IMR-90 (cell line): ENCODE measurements at places on chromosomes 7 and 10. TPM values are rescaled to one million over a fixed set of nuclear protein-coding genes. Genes with fewer than 3 reads are reported as not detected.

Gene DNAH11
- total RNA-seq: under 0.01 TPM in 1 of 2 replicates, not detected in the other

Gene PON1
- total RNA-seq: not detected in 2 replicates

Gene PCGF5
- 18.1 and 31.9 TPM in 2 replicates for total RNA-seq

Gene DYNC1I1
- total RNA-seq: under 0.01 TPM in 1 of 2 replicates, not detected in the other

- H3K27me3 ChIP-seq: no peaks in the 10 kb centered on the region
- H3K4me1 ChIP-seq: peaks cover 12% of the 10 kb centered on the region
- DNase-seq: no peak
Measured at GRCh38 chr10:46240684-46241565, 45.9 kb upstream of the ANTXRL start.

- H3K27me3 ChIP-seq: no peaks in the 10 kb centered on the region
- H3K4me3 ChIP-seq: no peak overlapping the region
- no peak overlapping the region for H3K27ac ChIP-seq
- peaks cover 2% of the 10 kb centered on the region for H3K36me3 ChIP-seq
Measured at GRCh38 chr7:121126801-121127534, 138.5 kb downstream of the CPED1 start.

- H3K4me3 ChIP-seq: no peak overlapping the region
- peaks cover 7% of the 10 kb centered on the region; the same call in 1 of the 2 replicates for H3K4me1 ChIP-seq
- H3K36me3 ChIP-seq: no peaks in the 10 kb centered on the region
- peaks cover 8% of the 10 kb centered on the region for H3K27me3 ChIP-seq
- DNase-seq: no peak
Measured at GRCh38 chr7:81926-82756, 110.2 kb upstream of the FAM20C start.

DNA sequence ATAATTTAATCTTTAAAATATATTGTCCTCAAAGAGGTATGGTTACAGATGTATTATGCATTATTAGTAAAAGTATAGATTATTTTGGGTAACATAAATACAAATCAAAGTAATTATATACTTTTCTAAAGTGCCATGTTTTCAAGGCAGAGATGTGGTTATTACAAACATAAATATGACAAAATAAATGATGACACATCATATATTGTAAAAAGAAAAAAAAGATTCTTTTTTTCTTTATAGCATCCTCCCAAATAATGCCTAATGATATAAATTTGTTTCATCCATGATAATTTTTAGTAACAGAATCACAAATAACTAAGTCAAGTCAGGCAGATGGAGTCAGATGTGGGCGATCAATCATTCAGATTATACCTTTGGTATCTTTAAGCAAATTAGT is 29.3 kb downstream of the SEMA3C start:
- no peaks in the 10 kb centered on the region for H3K27me3 ChIP-seq
- H3K4me1 ChIP-seq: peaks cover 10% of the 10 kb centered on the region
- DNase-seq: no peak
- no peak overlapping the region for H3K27ac ChIP-seq
- no peak overlapping the region for H3K4me3 ChIP-seq

GRCh38 chr7:88789480-88790064 is 6.0 kb downstream of the TEX47 start:
- no peaks in the 10 kb centered on the region for H3K27me3 ChIP-seq
- no peaks in the 10 kb centered on the region for H3K4me1 ChIP-seq
- DNase-seq: peak; percentile 2
- H3K36me3 ChIP-seq: no peaks in the 10 kb centered on the region

DNA sequence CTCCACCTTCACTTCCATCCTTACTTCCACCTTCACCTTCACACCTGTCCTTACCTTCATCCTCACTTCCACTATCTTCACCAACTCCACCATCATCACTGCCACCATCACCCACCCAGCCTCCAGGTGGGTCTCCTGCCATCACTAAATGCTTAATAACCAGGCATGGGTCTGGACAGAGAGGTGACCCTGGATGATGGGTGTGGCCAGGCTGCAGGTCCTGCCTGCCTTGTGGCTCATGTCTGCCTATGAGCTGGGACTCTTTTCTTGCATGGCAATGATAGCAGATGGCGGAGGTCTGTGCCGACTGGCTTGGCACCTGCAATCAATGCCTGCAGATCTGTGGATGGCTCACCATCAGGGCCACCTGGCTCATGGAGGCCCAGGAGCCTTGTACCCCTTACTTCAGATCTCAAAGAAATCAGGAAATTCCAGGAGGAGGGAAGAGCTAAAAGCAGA is 60.1 kb upstream of the ELN start:
- H3K27ac ChIP-seq: no peak overlapping the region
- H3K4me3 ChIP-seq: no peak overlapping the region
- H3K36me3 ChIP-seq: no peaks in the 10 kb centered on the region
- H3K4me1 ChIP-seq: peaks cover 3% of the 10 kb centered on the region

DNA sequence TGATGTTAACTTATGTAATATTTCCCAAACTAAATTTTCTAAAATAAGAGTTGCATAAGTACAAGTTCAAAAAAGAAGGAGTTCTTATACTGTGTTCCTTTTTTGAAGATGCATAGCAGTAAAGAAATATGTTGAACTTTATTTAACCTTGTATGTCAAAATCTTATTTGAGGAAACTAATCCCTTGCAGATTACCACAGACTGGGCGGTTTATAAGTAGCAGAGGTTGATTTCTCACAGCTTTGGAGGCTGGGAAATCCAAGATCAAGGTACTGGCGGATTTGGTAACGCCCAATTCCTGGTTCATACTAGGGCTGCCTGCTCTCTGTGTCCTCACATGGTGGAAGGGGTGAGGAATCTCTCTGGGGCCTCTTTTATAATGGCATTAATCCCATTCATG is 68.5 kb downstream of the GNAT3 start:
- H3K4me3 ChIP-seq: no peak overlapping the region
- no peaks in the 10 kb centered on the region for H3K27me3 ChIP-seq
- DNase-seq: no peak
- no peaks in the 10 kb centered on the region for H3K36me3 ChIP-seq
- peaks cover 2% of the 10 kb centered on the region; the same call in 1 of the 2 replicates for H3K4me1 ChIP-seq

- H3K36me3 ChIP-seq: no peaks in the 10 kb centered on the region
- no peaks in the 10 kb centered on the region for H3K4me1 ChIP-seq
- no peak overlapping the region for H3K4me3 ChIP-seq
- DNase-seq: no peak
- H3K27ac ChIP-seq: no peak overlapping the region
Measured at GRCh38 chr10:66180021-66180420, 745.8 kb upstream of the LRRTM3 start.
